ENCODE measurements at places on chromosomes 2 and 18. TPM values are rescaled to one million over a fixed set of nuclear protein-coding genes. Genes with fewer than 3 reads are reported as not detected.

GRCh38 chr2:11406958-11407381 is 59.0 kb downstream of the E2F6 start:
- peak overlapping the region; percentile 55 for H3K4me3 ChIP-seq
- no peaks in the 10 kb centered on the region for H3K36me3 ChIP-seq

DNA sequence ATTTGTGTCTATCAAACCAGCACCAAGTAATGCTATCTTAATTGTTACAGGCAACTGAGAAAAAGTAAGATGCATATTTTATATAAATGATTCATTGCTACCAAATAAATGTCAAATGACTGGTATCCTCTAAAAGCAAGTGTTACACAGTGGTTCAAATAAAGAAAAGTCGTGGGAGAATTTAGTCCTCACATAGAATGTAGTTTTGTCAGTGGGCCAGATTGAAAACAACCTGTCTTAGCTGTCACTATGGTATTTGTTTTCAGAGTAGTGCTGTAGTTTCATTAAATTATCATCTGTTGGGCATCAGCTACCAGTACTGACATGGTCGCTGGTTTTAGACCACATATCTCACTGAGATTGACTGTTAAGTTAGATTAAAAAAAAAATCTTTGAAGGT is 10.2 kb upstream of the EIF2AK3 start:
- H3K36me3 ChIP-seq, result no peaks in the 10 kb centered on the region
- H3K4me3 ChIP-seq, result no peak overlapping the region
- no peak overlapping the region for H3K27ac ChIP-seq
- H3K4me1 ChIP-seq, result no peaks in the 10 kb centered on the region

TEX44 gene
- total RNA-seq, result not detected

GRCh38 chr18:6737833-6738232 is 8.3 kb downstream of the ARHGAP28 start:
- peak overlapping the region; percentile 32 for H3K27ac ChIP-seq
- H3K4me3 ChIP-seq, result no peak overlapping the region
- no peak for DNase-seq
- H3K27me3 ChIP-seq, result no peaks in the 10 kb centered on the region
- peaks cover 75% of the 10 kb centered on the region for H3K4me1 ChIP-seq

IL37 gene
- total RNA-seq, result not detected

GRCh38 chr2:64649013-64649484 is 4.7 kb downstream of the SERTAD2 start:
- H3K27ac ChIP-seq, result no peak overlapping the region
- H3K4me3 ChIP-seq, result no peak overlapping the region
- H3K27me3 ChIP-seq, result no peaks in the 10 kb centered on the region
- H3K36me3 ChIP-seq, result no peaks in the 10 kb centered on the region
- H3K4me1 ChIP-seq, result peaks cover 70% of the 10 kb centered on the region

CRYBA2 gene
- total RNA-seq, result not detected

LYPD6B gene
- total RNA-seq, result 0.36 TPM

FAM117B gene
- total RNA-seq, result 6.0 TPM

- DNase-seq, result no peak
- H3K27ac ChIP-seq, result peak overlapping the region; percentile 87
- peak overlapping the region; percentile 95 for H3K4me3 ChIP-seq
- H3K36me3 ChIP-seq, result peaks cover 3% of the 10 kb centered on the region
- H3K4me1 ChIP-seq, result peaks cover 35% of the 10 kb centered on the region
- no peaks in the 10 kb centered on the region for H3K27me3 ChIP-seq
Observed at GRCh38 chr2:112482309-112483041, 519 bp downstream of the TTL start.

DNA sequence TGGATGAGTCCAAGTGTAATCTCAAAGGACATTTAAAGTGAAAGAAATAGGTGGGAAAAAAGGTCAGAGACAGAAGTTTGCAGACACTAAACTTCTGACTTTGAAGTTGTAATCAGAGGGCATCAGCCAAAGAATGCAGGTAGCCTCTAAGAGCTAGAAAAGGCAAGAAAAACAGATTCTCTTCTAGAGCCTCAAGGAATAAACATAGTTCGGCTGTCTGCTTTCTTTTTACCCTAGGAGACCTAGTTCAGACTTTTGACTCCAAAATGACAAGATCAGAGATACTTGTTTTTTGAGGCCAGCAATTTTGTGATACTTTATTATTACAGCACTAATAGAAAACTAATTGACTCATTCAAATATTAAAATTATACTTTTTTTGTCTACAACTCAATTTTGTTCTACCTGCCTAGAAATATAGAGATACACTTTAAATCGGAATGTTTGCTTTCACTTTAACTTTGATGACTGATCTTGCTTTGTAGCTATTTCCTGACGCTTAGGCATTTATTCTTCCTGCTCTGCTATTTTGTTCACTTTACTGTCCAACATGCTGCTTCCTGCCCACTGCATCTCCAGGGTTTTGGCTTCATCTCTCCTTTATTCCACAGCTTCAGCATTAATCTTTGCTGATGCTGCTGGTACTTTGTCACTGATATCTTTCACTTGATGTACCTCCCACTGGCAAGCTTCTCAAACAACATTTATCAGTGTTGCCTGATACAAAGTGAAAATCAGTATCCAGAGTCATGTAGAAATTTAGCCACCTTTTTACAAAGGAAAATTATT is 272.5 kb downstream of the DSEL start:
- no peak for DNase-seq
- H3K36me3 ChIP-seq, result peaks cover 1% of the 10 kb centered on the region

- no peak for DNase-seq
- H3K4me3 ChIP-seq, result peak overlapping the region; percentile 1
Observed at GRCh38 chr2:24559473-24560113, 68.5 kb downstream of the NCOA1 start.

ICA1L gene
- 6.6 TPM for total RNA-seq

- H3K36me3 ChIP-seq, result no peaks in the 10 kb centered on the region
- peaks cover 11% of the 10 kb centered on the region for H3K27me3 ChIP-seq
- no peak overlapping the region for H3K27ac ChIP-seq
- DNase-seq, result no peak
- no peak overlapping the region for H3K4me3 ChIP-seq
Observed at GRCh38 chr18:78071166-78071710, 821.6 kb downstream of the GALR1 start.

OBSL1 gene
- 111 TPM for total RNA-seq

DNA sequence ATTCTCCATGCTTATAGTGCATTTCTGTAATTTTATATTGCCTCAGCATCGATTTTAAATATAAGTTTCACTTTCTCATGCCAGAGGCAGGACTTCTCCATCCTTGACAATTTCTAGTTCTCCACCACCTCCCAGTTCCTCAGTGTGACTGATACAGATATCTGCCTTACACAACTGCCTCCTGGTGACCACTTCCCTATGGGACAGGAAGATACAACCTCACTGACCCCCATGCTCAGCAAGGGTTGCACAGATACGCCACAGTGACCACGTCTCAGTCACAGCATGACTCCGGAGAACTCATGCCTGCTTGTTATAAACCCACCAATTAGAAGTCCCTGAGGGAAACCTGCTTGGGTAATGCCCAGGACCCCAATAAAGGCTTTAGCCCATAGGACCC is 284.0 kb upstream of the MC4R start:
- no peaks in the 10 kb centered on the region for H3K4me1 ChIP-seq
- H3K4me3 ChIP-seq, result no peak overlapping the region
- H3K36me3 ChIP-seq, result no peaks in the 10 kb centered on the region
- no peak overlapping the region for H3K27ac ChIP-seq
- no peak for DNase-seq
- H3K27me3 ChIP-seq, result peaks cover 2% of the 10 kb centered on the region

DNA sequence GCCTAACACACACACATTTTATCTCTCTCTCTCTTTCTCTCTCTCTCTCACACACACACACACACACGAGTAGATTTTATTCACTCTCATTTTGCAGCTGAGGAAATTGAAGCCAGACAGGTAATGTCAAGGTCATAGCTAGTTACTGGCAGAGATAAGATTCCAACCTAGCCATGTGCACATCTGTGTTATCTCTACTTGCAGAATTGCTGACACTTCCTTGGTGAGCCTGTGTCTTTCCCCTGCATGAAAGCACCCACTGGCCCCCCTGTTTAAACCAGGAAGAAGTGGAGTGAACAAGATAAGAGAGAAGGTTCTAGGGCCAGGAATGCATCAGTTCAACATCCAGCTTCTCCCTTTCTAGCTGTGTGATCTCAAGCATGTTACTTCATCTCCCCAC is 423.7 kb downstream of the TXNL1 start:
- H3K27ac ChIP-seq, result no peak overlapping the region
- H3K27me3 ChIP-seq, result no peaks in the 10 kb centered on the region
- DNase-seq, result no peak
- H3K36me3 ChIP-seq, result no peaks in the 10 kb centered on the region
- no peak overlapping the region for H3K4me3 ChIP-seq
- H3K4me1 ChIP-seq, result peaks cover 4% of the 10 kb centered on the region

SLC5A6 gene
- 21.8 TPM for total RNA-seq

DNA sequence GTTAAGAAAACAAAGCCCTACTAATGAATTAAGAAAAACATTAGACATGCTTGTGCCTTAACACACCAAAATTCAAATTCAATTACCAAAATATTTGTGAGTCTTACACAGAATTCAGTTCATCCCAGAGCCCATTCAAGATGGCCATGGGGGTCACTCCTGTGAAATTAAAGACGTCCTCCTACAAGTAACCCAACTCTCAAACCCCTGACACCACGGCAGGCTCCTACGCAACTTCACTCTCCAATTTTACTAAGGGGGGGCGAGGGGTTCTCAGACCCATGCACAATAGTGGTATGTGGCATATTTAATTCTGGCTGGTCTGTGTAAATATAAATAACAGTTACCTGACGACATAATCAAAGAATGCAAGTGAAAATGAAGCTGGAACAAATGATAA is 5.0 kb downstream of the ZNF516 start:
- peaks cover 47% of the 10 kb centered on the region for H3K4me1 ChIP-seq
- peaks cover 2% of the 10 kb centered on the region for H3K36me3 ChIP-seq
- H3K4me3 ChIP-seq, result peak overlapping the region; percentile 91
- no peaks in the 10 kb centered on the region for H3K27me3 ChIP-seq

- H3K4me3 ChIP-seq, result no peak overlapping the region
- no peak overlapping the region for H3K27ac ChIP-seq
- no peak for DNase-seq
- no peaks in the 10 kb centered on the region for H3K36me3 ChIP-seq
- peaks cover 2% of the 10 kb centered on the region for H3K27me3 ChIP-seq
Observed at GRCh38 chr18:69588301-69588700, 187.6 kb downstream of the DOK6 start.

ARHGEF33 gene
- total RNA-seq, result 0.51 TPM

- no peak overlapping the region for H3K27ac ChIP-seq
- H3K36me3 ChIP-seq, result peaks cover 39% of the 10 kb centered on the region
- no peak for DNase-seq
- H3K27me3 ChIP-seq, result no peaks in the 10 kb centered on the region
Observed at GRCh38 chr2:24893934-24894333, 26.1 kb downstream of the ADCY3 start.

TWSG1 gene
- 79.7 TPM for total RNA-seq

DNA sequence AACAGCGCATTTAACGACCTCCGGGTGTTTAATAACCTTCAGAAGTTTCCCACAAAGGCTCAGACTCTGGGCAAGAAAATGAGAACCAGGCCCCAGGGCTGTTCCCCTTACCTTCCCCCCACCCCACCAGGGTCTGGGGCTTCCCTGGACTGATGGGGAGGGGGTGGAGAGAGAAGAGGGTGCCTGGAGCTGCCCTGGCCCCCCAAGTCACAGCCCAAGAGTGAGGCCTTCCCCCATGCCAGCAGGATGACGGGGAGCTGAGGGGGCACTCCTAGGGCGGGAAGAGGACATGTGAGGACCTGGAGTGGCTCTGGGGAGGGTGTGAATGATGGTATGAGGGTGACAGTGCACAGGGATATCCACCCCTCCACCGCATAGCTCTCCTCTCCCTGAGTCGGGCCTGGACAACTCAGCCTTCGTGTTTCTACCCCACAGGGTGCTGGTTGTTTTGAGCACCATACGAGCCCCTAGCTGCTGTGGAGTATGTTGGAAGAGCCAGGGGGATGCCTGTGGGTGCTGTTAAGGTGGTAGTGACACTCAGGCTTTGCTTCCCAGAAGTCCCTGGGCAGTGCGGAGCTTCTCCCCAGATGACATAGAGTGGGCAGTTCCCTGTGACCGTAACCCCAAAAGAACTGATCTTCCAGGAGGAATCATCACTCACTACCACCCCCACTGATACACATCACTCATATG is 3.9 kb downstream of the PKDCC start:
- peaks cover 35% of the 10 kb centered on the region for H3K36me3 ChIP-seq
- H3K27ac ChIP-seq, result peak overlapping the region; percentile 90
- H3K4me3 ChIP-seq, result peak overlapping the region; percentile 95
- DNase-seq, result no peak
- H3K27me3 ChIP-seq, result no peaks in the 10 kb centered on the region

DNA sequence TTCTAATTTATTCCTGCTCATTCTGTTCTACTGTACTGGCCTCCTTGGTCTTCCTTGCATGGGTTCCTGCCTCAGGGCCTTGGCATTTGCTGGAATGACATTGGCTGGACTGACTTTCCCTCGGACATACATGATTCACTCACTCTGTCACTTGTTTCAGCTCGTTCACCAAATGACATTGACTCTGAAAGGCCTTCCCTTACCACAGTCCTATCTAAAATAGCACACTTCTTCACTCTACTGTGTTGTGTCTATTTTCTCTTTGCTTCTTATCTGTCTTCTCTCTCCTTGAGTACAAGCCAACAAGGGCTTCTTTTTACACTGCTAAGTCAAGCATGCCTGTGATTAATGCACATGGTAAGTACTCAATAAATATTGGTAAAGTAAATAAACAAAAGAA is 65.6 kb downstream of the SCG2 start:
- no peak overlapping the region for H3K27ac ChIP-seq
- no peak overlapping the region for H3K4me3 ChIP-seq
- DNase-seq, result no peak
- H3K4me1 ChIP-seq, result peaks cover 47% of the 10 kb centered on the region

GRCh38 chr2:233544200-233544610 is 22.4 kb downstream of the USP40 start:
- H3K27ac ChIP-seq, result no peak overlapping the region
- no peak overlapping the region for H3K4me3 ChIP-seq
- no peaks in the 10 kb centered on the region for H3K27me3 ChIP-seq
- peaks cover 35% of the 10 kb centered on the region for H3K36me3 ChIP-seq

DNA sequence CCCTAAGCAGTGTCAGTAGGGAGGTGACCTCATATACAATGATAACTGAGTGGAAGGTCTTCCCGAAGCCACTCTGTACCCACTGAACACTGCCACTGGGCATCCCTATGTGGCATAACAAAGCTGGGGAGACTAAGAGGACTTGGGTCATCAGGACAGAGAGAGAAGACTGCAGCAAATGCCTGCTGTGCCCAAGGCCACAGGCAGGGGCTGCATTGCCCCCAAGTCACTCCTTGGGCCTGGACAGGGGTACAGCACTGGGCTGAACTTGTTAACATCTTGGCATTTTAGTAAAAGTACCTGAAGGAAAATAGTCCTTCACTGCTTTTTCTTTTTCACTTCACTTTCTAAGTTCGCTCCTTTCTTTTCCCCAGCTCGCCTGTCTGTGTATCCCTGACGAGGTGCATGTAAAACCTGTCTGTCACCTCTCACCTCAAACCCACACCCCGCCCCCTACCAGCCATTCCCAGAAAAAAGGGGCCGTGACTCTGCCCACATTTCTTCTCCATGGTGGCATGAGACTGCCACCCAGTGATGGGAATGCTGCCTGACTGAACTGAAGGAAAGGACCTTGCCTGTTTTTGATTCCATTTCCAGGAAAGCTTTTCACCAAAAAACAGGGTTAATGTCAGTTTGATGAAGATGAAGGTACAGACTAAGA is 62.9 kb downstream of the MTHFD2 start:
- H3K27ac ChIP-seq, result peak overlapping the region; percentile 59
- H3K4me3 ChIP-seq, result no peak overlapping the region
- peaks cover 4% of the 10 kb centered on the region for H3K4me1 ChIP-seq
- H3K36me3 ChIP-seq, result no peaks in the 10 kb centered on the region
- H3K27me3 ChIP-seq, result no peaks in the 10 kb centered on the region
- DNase-seq, result no peak

ALK gene
- not detected for total RNA-seq

ITGA4 gene
- total RNA-seq, result 23.0 TPM

All from chondrocyte (in vitro differentiated cells).